ENCODE measurements at places on chromosomes 13 and 19.

GRCh38 chr13:66659286-66659685 lies 570.9 kb downstream of the PCDH9 start:
- no peak overlapping the region for H3K27ac ChIP-seq
- no peaks in the 10 kb centered on the region for H3K4me1 ChIP-seq
- no peak for DNase-seq
- no peaks in the 10 kb centered on the region for H3K27me3 ChIP-seq
- no peak overlapping the region for H3K4me3 ChIP-seq

DNA sequence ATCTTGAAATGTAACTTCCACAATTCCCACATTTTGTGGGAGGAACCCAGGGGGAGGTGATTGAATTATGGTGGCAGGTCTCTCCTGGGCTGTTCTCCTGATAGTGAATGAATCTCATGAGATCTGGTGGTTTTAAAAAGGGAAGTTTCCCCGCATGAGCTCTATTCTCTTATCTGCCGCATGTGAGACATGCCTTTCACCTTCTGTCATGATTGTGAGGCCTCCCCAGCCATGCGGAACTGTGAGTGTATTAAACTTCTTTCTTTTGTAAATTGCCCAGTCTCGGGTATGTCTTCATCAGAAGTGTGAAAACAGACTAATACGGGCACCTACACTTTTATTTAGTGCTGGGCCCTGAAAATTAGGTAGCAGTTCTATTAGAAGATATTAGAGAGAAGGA lies 45.8 kb downstream of the TNFSF13B start:
- H3K4me1 ChIP-seq: peaks cover 5% of the 10 kb centered on the region
- no peaks in the 10 kb centered on the region for H3K27me3 ChIP-seq
- no peak overlapping the region for H3K27ac ChIP-seq
- no peak for DNase-seq

DNA sequence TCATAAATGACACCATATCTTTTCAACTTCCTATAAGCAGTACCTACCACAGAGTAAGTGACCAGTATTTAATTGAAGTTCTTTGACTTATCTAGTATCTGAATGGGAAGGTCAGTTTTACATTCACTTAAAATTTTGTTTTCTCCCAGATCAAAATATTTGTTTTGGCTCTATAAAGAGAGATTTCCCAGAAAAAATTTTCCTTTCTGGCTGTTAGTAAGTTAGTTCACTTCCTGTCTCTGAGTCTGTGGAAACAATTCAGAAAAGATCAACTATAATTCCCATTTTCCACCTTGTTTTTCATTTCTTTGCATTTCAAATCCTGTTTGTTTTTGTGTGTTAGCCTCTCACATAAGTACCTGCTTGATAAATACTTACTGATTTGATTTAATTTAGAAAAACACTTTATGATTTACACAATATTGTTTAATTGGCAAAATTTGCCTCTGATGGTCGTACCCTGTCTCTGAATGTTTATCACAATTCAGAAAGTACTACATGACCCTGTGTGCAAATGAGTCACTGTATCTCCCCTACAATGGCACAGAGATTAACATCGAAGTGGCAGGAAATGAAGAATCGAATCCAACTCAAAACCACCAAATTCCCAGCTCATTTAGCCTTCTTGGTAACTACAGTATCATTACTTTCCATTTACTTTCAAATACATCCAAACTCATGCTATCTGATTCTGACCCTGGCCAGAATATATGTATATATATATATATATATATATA lies 15.4 kb upstream of the MED4 start:
- H3K36me3 ChIP-seq: no peaks in the 10 kb centered on the region
- peaks cover 4% of the 10 kb centered on the region for H3K27me3 ChIP-seq
- H3K27ac ChIP-seq: no peak overlapping the region
- DNase-seq: no peak

GRCh38 chr13:110119935-110120905 lies 186.7 kb downstream of the COL4A1 start:
- no peak overlapping the region for H3K27ac ChIP-seq
- no peak overlapping the region for H3K4me3 ChIP-seq
- H3K36me3 ChIP-seq: no peaks in the 10 kb centered on the region
- no peak for DNase-seq
